ENCODE measurements at places on chromosomes 2 and 18.

GRCh38 chr2:186442885-186443284, 43.2 kb upstream of the ZC3H15 start:
- no peak for DNase-seq

GRCh38 chr2:170276056-170276455, 98.1 kb downstream of the MYO3B start:
- DNase-seq, result no peak

DNA sequence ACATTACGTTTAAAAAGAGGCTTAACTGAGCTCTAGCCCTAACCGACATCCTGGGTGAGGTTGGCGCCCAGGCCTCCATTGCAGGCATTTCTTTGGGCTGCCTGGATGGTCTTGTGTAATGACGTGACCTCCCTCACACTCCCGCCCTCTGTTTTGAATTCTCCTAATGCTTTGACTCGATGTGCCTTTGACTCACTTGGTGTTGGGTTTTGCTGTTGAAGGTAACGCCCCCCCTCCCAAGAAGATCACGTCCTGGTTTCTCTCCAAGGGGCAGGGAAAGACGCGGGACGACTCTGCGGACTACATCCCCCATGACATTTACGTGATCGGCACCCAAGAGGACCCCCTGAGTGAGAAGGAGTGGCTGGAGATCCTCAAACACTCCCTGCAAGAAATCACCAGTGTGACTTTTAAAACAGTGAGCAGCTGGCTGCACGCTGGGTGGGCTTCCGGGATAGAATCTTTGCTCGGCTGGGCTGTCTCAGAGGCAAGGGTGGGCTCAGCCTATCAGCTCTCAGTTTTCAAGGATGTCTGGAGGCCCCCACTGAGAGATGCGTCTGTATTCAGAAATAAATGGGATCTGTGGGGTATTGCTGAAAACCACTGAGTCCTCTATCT, 87.9 kb upstream of the ATG16L1 start:
- no peak for DNase-seq

DNA sequence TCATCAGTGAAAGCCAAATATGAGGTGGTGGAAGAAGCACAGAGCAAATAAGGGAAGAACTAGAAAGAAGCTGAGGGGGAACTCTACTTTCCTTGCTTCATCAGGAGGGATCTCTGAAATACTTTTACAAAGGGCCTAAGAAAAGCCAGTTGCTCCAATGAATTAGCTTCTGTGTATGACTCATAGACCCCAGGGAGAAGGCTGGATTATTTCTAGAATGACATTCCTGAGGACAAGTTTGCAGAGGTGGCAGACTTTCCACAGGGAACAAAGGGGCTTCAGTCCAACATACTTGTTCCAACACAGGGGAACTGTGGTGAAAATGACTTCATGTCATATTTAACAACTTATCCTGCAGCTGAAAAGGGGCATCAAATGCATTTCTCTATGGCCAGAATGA, 29.0 kb downstream of the DOK1 start:
- no peak for DNase-seq

DNA sequence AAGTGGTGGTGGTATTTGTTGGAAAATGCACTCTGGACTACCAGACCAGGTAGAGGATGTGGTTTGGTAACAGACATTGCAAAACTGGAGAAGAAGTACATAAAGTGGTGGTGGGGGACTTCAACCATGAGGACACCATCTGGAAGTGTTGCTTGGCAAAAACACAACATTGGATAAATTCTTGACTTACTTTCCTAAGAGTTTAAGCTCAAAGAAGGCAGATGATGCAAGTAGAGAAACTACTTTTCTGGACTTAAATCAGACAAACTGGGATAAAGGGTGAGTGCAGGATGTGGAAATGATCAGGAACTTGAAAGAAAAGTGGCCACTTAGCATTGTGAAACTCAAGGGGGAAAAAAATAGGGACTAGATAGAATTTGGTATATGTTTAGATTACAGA, 487.4 kb downstream of the ZEB2 start:
- no peak for DNase-seq

- no peak for DNase-seq
Measured at GRCh38 chr2:235365743-235366142, 128.1 kb upstream of the AGAP1 start.

- no peak for DNase-seq
Measured at GRCh38 chr2:44970846-44971450, 29.4 kb downstream of the SIX3 start.

- DNase-seq, result no peak
Measured at GRCh38 chr2:12008425-12009061, 262.1 kb downstream of the LPIN1 start.

GRCh38 chr2:126774761-126775160, 118.8 kb downstream of the GYPC start:
- no peak for DNase-seq

GRCh38 chr18:62450546-62451410, 72.0 kb upstream of the ZCCHC2 start:
- no peak for DNase-seq

GRCh38 chr18:55404136-55404830, 183.7 kb downstream of the TCF4 start:
- no peak for DNase-seq

GRCh38 chr2:99911736-99912135, 230.7 kb downstream of the AFF3 start:
- no peak for DNase-seq

DNA sequence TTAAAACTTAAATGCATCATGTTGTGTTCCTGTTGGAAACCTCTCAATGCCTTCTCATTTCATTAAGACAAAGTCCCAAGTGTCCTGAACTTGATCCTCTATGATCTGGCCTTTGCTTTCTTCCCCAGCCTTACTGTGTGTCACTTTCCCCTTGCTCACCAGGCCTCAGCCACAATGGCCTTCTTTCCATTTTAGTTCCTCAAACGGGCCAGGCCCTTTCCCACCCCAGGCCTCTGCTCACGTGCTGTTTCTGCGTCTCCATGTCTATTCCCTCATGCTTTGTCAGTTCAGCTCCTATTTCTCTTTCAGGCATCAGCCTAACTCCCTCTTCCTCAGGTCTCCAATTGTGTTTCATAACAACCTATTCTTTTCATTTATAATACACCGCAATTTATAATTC, 19.5 kb downstream of the CXCR4 start:
- no peak for DNase-seq

Data from NCI-H526 treated with DMSO at 0.1 percent for 48 hours (cell line).